ENCODE measurements at places on chromosomes 12 and 14.
A peak's percentile ranks its signal among the peaks of the same experiment; 100 is the strongest.

DNA sequence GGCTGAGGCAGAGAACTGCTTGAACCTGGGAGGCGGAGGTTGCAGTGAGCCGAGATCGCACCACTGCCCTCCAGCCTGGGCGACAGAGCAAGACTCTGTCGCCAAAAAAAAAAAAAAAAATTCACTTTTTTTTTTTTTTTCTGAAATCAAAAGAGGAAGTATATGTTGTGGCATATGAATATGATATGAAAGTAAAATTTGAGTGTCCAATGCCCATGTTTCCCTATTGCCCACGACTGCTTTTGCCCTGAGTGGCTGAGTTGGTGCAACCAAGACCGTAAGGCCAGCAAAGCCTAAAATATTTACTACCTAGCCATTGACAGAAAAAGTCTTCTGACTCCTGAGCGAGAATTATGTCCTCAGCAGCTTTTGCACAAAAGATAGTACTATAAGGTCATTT lies 101.7 kb upstream of the PARP11 start:
- no peak for DNase-seq

- DNase-seq, result no peak
Measured at GRCh38 chr12:29781705-29782266, 2.0 kb downstream of the TMTC1 start.

DNA sequence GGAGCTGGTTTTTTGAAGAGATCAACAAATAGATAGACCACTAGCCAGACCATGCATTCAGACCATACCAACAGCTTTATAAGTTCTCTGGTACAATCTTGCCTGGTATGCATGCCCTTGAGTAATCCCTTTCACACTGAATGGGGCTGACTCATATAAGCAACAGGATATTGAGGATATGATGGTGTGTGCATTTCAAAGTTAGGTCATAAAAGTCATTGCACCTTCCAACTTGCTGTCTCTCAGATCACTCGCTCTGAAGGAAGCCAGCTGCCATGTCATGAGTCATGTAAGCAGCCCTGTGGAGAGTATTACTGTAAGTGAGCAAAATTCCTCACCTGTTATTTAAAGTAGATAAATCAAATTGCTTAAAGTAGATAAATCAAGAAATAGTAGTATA lies 45.0 kb upstream of the OR6J1 start:
- DNase-seq, result no peak

DNA sequence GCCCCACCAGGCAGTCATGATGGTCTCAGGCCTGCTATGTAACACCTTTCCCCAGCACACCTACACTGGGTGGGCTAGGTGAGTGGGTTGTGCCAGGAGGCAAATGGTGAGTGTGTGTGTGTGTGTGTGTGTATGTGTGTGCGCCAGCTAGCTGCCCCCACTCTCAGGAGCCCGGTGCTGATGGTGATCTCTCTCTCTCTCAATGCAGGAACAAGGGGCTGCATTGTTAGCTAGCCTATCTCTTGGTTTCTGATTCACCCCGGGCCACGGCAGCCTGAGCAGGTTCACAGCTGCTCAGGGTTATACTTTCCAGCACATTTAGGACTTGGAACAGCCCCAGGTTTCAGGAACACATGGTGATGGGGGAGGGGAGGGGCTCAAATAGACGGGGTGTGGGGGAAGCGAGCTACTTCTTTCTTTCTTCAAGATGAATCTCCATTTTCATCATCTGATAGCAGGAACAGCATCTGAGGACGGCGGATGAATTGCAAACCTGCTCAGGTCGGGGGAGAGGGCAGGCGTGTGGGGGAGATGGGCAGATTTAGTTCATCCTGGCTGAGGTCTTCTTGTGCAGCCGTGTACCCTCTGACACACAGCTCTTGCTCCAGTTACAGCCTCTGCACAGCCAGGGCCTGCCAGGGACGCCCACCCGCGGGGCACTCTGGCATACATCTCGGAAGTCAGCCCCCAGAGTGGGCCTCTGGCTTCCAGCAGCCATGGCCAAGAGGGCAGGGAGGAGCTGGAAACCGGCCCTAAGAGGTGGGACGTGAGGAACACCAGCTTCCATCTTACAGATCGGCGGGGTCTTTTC lies 137.6 kb downstream of the ZFP36L1 start:
- peak; percentile 25 for DNase-seq

DNA sequence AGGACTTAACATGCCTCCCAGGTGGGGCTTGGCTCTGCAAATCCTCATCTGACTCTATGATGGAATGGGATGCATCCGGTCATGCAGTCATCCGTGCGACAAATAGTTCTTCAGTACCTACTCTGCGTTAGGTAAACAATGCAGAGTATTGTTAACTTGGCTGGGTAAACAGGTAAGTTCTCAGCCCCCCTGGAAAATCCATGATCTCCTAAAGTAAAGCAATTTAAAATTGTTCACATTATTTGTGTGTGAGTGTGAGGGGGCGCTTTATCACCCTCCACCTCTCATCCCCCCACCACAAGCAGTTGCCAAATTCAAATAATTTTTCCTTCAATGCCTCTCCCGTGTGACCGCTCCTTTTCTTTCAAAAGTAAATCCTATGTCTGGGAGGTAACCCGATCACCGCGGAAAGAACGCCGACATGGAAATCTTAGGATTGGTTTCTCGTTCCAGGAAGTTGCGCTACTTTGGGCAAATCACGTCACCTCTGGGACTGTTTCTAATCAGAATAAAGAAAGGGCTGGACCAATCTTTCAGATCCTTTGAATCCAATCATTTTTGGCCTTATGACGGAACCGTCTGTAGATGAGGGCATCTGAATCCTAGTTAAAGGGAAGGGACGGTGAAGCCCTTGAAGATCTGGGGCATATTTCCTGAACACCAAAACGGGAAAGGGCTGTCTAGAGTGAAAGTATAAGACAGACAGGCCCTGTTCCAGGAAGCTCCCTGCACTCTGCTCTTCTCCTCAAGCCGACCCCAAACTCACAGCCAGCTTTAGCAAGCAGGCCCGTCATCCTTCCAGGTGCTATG lies 44.0 kb upstream of the SINHCAF start:
- DNase-seq, result no peak

DNA sequence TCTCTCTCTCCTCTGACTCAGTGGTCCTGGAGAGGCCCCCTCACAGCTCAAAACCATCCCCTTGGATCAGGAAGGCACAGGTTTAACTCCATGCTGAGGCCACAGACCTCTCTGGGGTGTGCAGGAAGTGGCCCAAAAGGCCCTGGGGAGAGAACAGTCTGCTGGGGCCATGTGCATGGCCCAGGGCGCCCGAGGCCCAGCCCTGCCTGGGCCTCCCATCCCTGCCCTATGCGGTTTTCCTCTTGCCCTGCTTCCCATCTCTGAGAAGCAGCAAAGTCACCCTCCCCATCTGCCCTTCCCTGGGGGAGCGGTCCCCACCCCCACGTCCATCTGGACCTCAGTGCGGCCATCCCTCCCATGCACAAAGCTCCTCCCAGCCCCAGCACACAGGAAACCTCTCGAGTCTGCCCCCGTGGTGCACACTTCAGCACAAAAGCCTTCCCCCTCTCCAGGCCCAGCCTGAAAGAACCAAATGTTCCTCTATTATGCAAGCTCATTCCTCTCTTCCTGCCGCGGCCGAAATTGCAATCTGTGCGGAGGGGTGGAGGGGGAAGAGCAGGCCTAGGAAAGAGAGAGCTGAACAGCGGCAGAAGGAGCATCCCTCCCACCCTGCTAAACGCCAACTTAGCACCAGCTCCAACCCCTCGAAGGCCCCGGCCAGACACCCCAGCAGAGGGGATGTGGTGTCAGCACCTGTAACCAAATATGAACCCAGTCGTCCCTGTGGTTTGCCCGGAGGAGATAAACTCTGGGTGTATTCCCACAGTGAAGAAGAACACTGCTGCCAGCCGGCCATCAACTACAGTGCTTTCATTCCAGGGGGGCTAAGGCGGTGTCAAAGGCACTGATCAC lies 108.5 kb downstream of the SCARB1 start:
- peak; percentile 92 for DNase-seq

- DNase-seq, result no peak
Measured at GRCh38 chr12:10701131-10701681, 21.9 kb downstream of the YBX3 start.

GRCh38 chr14:67798731-67799130 lies 17.7 kb downstream of the ZFYVE26 start:
- DNase-seq, result no peak

- DNase-seq, result no peak
Measured at GRCh38 chr12:13472690-13473089, 276.2 kb downstream of the EMP1 start.
